Cerebellar nuclear complex (tissue), 1 donor: ENCODE measurements at places on chromosomes 4 and X.

DNA sequence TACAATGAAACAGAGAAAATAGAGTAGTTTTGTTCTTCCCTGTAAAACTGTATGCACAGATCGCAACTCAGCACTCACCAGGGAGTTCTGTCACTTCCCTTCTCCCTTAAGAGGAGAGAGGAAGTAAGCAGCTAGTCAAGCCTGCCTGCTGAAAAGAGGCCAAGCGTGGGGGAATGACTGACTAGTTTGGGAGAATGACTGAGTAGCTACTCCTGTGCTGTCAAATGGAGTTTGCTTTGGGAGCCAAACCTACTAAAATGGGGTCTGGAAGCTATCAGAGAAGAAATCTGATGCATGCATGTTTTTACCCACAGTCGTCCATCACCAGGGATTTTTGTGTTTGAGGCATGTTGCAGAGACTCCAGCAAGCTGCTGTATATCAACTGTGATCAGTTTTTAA lies 54.6 kb upstream of the LHFPL1 start:
- no peak for DNase-seq

DNA sequence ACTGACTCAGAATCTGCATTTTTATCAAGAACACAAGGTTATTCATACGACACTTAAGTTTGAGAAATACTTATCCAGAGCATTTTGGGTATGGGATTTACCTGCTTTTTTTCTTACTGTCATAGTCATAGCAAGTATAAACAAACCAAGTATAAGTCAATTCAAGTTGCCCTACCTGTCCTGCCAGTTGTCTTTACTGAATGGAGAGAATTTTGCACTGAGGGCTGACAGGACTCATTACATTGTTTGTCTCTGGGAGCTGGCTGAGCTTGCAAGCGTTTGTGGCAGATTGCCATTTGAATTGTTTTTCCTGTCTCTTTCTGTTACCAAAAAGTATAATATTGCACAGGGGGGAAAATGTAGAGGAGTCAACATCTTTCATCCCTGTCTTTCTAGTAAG lies 278.9 kb upstream of the MAGEC2 start:
- no peak for DNase-seq

DNA sequence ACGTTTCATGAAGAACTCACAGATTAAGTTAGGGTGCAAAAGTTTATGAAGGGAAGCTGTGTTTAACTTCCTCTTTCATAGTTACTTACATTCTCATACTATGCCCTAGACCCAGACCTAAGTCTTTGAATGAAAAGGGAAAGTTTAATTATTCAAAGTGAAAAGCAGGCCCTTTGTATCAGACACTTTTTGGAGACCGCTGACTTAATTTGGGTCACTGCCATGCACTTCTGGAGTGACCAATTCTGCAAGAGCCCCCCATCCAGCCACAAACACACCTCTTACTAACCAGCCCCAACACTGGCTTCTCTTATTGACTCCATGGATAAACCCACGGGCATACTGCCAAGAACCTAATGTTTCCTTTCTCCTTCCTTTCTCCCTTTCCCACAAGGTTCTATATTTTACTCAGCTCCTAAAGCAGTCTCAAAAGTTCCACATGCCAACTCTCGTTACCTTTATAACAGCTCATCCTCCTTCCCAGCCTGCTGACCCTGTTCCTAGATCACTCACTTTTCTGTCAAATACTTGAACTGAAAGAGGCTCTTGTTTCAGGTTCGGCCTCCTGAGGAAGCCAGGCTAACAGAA lies 34.5 kb downstream of the ABCE1 start:
- no peak for DNase-seq

GRCh38 chrX:16144420-16144819 lies 21.1 kb downstream of the GRPR start:
- no peak for DNase-seq

GRCh38 chr4:1500231-1500965 lies 94.2 kb upstream of the NKX1-1 start:
- DNase-seq, result no peak

- DNase-seq, result no peak
Observed at GRCh38 chrX:72349190-72349589, 43.5 kb upstream of the CITED1 start.

GRCh38 chrX:41885724-41886123 lies 37.6 kb downstream of the CASK start:
- DNase-seq, result no peak

DNA sequence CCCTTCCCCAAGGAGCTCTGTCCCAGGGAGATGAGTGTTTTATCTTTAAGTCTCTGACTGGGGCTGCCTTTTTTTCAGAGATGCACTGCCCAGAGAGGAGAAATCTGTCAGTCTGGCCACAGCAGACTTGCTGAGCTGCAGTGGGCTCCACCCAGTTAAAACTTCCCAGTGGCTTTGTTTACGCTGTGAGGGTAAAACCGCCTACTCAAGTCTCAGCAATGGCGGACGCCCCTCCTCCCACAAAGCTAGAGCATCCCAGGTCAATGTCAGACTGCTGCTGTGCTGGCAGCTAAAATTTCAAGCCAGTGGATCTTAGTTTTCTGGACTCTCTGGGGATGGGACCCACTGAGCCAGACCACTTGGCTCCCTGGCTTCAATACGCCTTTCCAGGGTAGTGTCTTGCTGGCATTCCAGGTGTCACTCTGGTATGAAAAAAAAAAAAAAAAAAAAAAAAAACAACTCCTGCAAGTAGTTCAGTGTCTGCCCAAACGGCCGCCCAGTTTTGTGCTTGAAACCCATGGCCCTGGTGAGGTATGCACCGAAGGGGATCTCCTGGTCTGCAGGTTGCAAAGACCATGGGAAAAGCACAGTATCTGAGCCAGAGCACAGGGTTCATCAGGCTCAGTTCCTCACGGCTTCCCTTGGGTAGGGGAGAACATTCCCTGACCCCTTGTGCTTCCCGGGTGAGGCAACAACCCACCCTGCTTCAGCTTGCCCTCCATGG lies 1616.1 kb upstream of the ADGRL3 start:
- DNase-seq, result no peak

- DNase-seq, result no peak
Observed at GRCh38 chr4:75169427-75169826, 236.5 kb downstream of the PARM1 start.

DNA sequence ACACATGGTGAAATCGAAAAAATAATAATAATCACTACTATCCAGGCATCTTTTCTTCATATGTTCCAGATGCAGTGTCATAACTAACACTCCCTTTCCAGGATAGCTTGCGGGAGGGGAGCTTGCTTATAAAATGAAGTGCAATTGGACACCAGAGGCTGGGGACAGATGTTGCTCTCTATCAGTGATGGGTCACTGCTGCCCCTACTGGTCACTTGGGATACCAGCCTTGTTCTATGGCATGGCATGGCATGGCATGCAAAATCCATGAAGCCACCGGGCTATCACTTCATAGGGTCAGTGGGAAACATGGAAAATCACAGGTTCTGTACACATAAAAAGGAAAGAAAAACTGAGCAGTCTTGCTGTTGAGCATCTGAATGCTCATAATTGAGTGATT lies 168.1 kb downstream of the GLRA2 start:
- DNase-seq, result no peak

GRCh38 chr4:40811956-40812355 lies 62.2 kb downstream of the NSUN7 start:
- DNase-seq, result no peak

GRCh38 chr4:53931461-53931961 lies 132.9 kb downstream of the CHIC2 start:
- DNase-seq, result no peak

GRCh38 chrX:39445336-39445735 lies 644.1 kb downstream of the MID1IP1 start:
- no peak for DNase-seq

GRCh38 chrX:7926914-7927258 lies 327 bp downstream of the PNPLA4 start:
- no peak for DNase-seq

DNA sequence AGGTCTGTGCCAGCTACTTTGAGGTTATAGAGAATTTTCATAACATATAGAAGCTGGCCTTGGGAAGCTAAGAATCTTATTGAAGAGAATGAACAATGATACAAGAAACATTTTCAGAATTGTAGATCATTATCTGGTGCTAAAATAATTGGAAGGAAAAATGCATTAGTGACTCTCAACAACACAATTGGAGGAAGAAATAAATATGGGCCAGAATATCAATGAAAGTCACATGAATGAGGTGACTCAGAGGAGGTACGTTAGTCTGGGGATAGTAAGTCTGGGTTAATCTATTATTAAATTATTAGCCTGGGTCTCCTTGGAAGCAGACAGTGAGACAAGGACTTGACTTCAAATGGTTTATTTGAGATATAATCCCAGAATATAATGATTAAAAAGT lies 529.3 kb upstream of the SLIT2 start:
- no peak for DNase-seq

DNA sequence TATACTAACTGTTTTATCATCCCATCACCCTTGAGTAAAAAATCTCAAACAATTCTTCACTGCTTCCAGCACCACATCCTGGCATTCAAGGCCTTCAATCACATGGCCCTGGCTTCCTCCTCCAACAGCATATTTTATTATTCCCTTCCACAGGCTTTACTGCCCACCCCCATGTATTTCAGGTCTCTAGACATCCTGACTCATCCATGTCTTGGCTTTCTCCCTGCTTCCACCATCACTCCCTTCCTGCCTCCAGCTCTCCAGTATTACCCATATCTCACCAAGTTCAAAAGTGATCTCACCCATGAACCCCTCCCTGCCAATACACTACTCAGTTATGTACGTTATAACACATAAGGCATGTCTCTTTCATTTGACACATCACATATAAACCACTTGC lies 34.7 kb upstream of the PLAC1 start:
- DNase-seq, result no peak

GRCh38 chr4:111775556-111776297 lies 369.5 kb upstream of the FAM241A start:
- no peak for DNase-seq

DNA sequence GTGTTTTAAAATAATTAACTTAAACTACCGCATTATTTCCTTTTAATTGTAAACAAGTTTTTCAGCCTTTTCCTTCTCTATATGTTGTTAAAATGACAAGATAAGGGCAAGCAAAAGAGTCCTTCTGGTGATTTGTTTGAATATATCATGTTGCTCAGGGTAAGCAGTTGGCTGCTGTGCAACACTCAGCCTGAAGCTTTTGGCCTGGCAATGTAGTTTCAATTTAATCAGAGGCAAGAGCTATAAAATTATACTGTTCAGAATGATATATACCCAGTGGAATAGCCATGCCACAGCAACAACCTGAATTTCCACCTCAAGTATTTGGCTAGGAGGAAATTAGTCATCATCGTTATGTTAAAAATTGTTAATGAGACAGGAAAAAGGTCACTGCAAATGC lies 53.4 kb downstream of the GRXCR1 start:
- no peak for DNase-seq

DNA sequence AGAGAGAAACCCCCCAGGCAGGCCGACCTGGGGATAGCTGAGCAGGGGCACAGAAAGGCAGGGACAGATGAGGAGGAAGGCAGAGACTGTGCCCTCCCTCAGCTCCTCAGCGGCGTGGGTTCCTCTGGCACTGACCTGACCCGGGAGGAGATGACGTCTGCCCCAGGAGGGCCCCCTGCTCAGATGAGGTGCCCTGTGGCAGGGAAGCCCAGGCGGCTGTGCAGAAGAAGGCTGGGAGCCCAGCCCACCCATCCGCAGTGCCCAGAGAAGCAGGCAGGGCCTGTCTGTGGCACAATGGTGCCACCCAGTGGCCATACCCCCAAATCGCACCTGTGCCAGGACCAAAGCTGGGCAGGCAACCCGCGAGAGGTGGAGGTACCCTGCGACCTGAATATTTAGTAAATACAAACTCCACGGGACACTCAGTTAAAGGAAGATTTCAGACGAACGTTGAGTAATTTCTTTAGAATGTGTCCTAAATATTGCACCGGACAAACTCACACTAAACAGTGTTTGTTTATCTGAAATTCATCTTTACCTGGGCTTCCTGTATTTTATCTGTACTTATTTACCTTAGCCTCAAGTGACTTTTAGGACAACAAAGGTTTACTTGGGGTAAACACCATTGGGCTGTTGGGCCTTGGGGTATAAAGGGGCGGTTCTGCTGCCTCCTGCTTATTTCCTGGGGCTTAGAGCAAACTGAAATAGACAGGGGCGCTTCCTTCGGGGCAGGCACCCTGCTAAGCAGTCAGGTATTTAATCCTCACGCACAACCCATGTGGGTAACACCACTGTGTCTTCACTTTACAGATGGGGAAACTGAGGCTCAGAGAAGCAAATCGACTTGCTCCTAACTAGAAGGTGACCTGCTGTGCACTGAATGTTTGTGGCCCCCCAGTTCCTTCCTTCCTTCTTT lies 46.5 kb upstream of the HMX1 start:
- DNase-seq, result no peak

GRCh38 chrX:107744868-107745267 lies 30.7 kb downstream of the TSC22D3 start:
- no peak for DNase-seq

DNA sequence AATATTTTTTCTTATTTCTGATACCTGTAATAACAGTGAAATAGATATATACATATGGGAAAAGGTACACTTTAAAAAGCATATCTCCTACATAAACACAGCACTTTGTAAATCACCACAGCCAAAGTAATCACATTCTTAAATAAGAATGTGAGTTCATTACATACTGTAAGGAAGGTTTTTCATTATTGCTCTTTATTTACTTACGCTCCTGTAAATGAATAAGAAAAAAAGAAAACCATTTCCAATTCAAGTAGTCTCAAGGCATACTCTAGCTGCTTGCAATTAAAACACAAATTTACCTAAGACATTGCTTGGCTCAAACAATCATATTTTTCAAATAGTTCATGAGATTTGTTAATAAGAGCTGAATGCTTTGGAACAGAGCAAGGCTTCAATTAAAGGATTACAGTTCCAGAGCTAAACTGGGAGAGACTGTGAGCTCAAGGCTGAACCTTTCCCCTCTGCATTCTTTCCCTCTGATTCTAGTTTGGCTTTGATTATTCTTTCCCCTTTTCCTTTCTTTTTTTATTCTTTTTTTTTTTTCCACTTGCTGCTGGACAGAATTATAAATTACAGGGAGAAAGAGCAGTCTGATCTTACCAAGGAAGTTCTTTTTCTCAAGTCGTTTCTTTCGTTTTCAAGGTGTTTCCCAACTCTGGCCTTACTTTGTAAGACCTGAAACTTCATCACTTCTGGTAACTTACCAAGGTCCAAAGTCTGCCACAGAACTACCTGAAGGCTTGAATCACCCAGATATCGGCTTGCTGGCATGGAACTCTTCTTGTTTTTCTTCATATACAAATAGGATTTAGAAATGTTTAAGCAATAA lies 278.3 kb downstream of the INPP4B start:
- DNase-seq, result no peak

- DNase-seq, result no peak
Observed at GRCh38 chr4:65343342-65343741, 326.9 kb downstream of the EPHA5 start.

DNA sequence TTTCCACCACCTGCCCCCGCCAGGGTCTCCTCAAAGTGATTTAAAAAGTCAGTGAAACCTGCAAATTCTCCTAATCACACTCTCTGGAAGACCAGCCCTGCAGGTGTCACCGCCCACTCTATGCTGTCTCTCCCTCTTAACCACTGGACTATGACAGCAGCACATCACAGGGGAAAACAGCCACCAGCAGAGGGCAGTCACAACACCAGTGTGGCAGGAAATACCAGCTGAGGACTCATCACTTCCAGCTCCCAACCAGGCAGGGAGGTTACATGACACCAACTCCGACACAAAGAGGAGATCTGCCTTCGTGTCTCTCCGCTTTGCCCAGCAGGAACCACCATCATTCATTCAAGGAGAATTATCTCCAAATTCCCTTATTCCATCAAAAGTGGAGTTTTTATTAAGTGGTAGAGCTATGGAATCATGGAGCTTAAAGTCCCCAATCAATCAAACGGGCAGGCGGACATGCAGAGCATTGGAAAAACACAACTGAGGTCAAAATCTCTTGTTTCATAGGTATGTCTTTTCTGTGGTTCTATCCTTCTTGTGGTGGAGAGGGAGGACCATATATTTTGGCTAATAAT lies 91.3 kb downstream of the NSUN7 start:
- no peak for DNase-seq
